ENCODE measurements at places on chromosomes 6 and 20. TPM values are rescaled to one million over a fixed set of nuclear protein-coding genes. Genes with fewer than 3 reads are reported as not detected.
A peak's percentile ranks its signal among the peaks of the same experiment; 100 is the strongest.

MPC1 gene
- 20.3 TPM for total RNA-seq

ADGRF5 gene
- total RNA-seq: 0.04 TPM

SNX9 gene
- total RNA-seq: 29.3 TPM

PGBD1 gene
- 11.7 TPM for total RNA-seq

MROH8 gene
- 5.7 TPM for total RNA-seq

BANF2 gene
- not detected for total RNA-seq

VWA7 gene
- 9.5 TPM for total RNA-seq

RGS17 gene
- 2.6 TPM for total RNA-seq

DNA sequence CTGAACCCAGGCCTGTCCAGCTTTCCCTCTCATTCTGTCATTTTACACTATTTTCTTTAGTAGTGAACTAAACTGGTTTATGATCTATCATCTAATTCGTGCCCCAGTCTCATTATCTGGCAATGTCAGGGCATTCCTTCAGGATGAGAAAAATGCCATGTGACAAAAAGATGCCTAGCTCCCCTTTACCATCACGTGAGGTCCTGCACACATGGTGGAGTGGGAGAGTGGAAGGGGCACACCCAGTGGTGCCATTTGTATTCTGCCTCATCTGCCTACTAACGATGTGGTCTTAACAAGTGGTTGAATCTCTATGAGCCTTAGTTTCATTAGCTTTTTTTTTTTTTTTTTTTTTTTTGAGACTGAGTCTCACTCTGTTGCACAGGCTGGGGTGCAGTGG, 41.2 kb downstream of the CDC5L start:
- H3K36me3 ChIP-seq: peaks cover 23% of the 10 kb centered on the region
- DNase-seq: no peak
- peaks cover 8% of the 10 kb centered on the region for H3K4me1 ChIP-seq
- no peak overlapping the region for H3K27ac ChIP-seq

DNA sequence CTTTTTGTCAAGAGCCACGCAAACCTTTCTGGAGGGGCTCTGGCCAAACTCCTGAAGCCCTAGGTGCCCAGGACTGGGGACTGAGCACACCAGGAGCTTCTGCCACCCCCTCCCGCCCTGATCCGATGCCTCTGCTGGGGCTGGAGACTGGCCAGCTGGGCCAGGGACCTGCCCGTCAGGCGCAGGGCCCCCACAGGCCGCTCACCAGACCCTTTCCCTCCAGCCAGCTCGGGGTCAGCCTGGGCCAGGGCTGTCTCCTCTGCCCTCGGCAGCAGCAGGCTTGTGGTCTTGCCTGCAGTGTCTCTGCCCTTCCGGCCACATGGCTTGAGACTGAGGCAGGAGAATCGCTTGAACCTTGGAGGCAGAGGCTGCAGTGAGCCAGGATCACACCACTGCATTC, 14.6 kb downstream of the RTEL1 start:
- H3K27me3 ChIP-seq: no peaks in the 10 kb centered on the region
- H3K4me1 ChIP-seq: no peaks in the 10 kb centered on the region
- H3K36me3 ChIP-seq: peaks cover 5% of the 10 kb centered on the region
- no peak overlapping the region for H3K27ac ChIP-seq

GRCh38 chr6:45477278-45477677, 99.5 kb upstream of the SUPT3H start:
- peaks cover 22% of the 10 kb centered on the region for H3K4me1 ChIP-seq
- peaks cover 11% of the 10 kb centered on the region for H3K27me3 ChIP-seq
- H3K27ac ChIP-seq: no peak overlapping the region
- H3K36me3 ChIP-seq: no peaks in the 10 kb centered on the region
- DNase-seq: no peak

GRCh38 chr20:57616143-57616951, 3.9 kb downstream of the ZBP1 start:
- no peak overlapping the region for H3K27ac ChIP-seq
- H3K27me3 ChIP-seq: peaks cover 23% of the 10 kb centered on the region
- no peak overlapping the region for H3K4me3 ChIP-seq
- H3K4me1 ChIP-seq: no peaks in the 10 kb centered on the region

- H3K36me3 ChIP-seq: peaks cover 4% of the 10 kb centered on the region
- DNase-seq: no peak
- H3K4me3 ChIP-seq: no peak overlapping the region
Measured at GRCh38 chr6:155216312-155217046, 47.3 kb upstream of the CLDN20 start.

DNA sequence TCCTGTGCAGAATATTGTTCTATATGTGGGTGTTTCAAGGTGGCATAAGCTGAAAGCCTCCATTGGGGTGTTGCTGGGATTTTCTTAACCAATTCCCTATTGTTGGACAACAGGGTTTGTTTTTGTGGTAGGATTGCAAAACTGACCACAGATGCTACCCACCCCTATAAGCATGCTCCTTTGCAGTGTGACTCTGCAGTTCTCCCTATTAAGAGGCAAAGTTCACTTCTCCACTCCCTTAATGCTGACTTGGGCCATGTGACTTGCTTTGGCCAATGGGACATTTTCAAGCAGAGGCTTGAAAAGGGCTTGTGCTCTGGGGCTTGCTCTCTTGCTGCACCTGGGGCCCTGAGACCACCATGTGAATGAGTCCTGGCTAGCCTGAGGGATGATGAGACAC, 8.5 kb upstream of the ANGPT4 start:
- DNase-seq: no peak
- H3K4me3 ChIP-seq: no peak overlapping the region
- no peaks in the 10 kb centered on the region for H3K36me3 ChIP-seq
- no peaks in the 10 kb centered on the region for H3K27me3 ChIP-seq
- no peaks in the 10 kb centered on the region for H3K4me1 ChIP-seq
- H3K27ac ChIP-seq: no peak overlapping the region

DNA sequence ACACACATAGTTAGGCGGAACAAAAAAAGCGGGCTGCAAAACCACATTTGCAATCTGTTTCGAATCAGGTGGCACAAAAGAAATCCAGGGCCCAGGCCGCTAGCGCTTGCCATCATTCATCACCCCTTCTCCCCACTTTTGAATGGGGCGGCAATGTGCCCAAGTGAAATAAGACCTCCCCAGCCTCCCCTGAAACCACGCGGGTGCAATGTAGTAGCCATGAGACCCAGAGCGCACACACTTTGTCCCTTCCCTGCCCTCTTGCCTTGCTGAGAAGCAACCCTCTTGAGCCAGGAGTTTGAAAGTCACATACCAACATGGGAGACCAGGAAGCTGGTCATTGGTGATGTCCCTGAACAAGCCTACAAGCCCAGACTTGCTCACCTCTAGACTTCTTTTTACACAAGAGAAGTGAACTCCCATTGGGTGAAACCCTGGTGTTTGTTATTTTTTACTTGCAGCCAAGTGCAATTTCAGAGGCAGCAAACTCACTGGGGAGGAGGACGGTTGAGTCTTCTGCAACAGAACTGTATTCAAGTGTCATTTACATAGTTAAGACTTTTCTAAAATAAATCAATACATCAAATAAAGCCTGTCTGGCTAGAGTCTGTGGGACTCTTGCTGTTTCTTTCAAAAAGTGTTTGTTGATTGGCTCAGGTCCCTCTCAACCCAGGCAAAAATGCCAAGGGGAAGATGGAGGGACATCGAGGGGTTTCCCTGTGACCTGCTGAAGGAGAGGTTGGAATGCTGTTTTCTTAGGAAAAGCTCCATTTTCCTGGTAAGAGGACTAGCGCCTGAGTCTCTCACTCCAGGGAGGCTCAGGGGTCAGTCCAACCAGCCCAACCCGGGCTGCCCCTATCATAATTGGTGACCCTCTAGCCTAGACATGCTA, 138.1 kb upstream of the PTPN1 start:
- DNase-seq: no peak
- H3K36me3 ChIP-seq: no peaks in the 10 kb centered on the region
- peaks cover 10% of the 10 kb centered on the region for H3K27me3 ChIP-seq
- peaks cover 6% of the 10 kb centered on the region for H3K4me1 ChIP-seq

DNA sequence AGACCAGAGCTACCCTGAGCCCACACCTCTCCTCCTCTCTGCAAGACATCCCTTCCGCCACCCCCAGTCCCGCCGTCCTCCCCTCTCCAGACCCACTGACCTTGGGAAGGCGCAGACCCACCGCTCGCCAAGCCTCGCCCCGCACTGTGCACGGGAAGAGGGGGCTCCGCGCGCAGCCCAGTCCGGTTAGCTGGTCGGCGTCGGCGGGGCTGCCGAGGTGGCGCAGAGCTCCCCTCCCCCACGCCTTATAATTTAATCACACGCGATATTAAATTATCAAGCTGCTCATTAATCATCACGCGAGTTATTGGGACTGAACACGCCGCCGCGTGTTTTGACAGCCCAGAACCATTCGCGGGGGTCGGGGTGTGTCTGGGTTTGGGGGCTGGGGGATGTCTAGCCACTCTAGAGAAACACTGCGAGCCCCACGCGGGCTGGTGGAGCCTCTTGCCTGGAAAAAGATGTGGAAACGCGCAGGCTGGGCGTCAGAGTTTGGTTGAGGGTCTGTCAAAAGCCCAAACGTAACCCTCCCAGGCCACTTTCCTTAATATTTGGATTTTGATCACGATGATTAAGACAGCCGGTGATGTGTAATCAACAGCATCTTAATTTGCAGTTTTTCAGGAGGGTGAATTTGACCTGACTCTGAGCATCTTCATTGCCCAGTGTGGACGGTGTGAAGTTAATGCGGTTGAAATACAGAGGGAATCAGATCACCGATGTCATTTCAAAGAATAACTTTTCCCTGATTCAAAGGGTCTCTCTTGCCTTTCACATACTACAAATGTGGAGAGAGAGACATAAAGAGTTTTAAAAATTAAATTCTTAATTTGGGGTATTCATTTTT, at the start of gene LINC00237:
Gene LINC00237 (minus strand): TSS at position 188 of the 847 bp plus-strand sequence.
- H3K4me1 ChIP-seq: peaks cover 7% of the 10 kb centered on the region
- DNase-seq: no peak
- H3K27ac ChIP-seq: no peak within 1 kb of the TSS
- H3K36me3 ChIP-seq: no peaks in the 10 kb centered on the region
- H3K27me3 ChIP-seq: peaks cover 91% of the 10 kb centered on the region
- H3K4me3 ChIP-seq: peak within 1 kb of the TSS; percentile 56

DNA sequence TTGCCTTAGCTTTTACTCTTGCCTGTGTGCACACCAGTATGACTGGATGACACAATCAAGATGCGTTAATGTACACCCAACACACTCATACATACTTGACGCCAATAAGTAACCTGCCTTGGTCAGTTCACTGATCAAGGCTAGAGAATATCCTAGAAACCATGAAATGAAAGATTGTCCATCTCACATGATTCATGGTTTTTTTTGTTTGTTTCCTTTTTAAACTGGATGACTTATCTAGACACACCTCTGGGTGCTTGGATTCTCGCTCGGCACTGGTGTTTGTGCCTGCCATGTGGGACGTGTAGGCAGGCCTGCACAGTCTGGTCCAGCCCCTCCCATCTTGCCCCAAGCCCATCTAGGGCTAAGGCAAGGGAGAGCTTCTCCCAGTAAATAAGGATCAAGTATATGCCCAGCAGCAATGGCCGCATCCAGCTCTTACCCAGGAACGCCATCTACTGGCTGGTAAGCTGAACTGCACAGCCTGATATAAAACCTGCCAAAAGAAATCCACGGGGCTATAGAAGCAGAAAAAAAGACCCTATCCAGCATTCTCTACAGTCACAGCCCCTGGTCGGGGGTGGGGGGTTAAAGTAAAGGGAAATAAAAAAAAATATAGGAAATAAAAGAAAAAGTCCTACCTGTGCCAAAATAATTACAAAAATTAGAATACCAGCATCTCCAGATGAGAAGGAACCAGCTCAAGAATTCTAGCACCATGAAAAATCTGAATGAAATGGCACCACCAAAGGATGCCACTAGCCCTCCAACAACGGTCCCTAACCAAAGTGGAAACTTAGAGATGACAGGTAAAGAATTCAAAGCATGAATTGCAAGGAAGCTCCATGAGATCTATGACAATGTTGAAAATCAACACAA, 73.3 kb downstream of the OTOR start:
- no peak overlapping the region for H3K4me3 ChIP-seq
- no peak overlapping the region for H3K27ac ChIP-seq
- H3K27me3 ChIP-seq: peaks cover 7% of the 10 kb centered on the region
- no peaks in the 10 kb centered on the region for H3K4me1 ChIP-seq

DNA sequence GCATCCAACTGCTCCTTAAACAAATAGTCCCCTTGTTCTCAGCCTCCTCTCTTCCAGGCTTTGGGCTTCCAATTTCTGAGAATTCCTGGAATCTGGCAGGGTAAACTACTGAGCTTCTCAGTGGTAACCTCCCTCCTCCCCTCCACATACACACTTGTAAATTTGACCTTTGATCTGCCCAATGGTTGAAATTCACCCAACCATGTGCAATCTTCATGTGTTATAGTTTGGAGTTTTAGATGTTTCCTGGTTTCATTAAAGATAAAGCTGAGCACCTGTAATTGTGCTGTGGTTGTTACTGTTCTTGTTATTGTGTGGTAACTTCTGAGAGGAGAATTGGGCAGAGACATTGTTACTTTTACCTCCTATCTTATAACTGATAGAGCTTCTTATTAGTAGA, 328.4 kb downstream of the TPBG start:
- DNase-seq: no peak
- no peak overlapping the region for H3K4me3 ChIP-seq
- H3K36me3 ChIP-seq: no peaks in the 10 kb centered on the region
- peaks cover 6% of the 10 kb centered on the region for H3K4me1 ChIP-seq
- no peaks in the 10 kb centered on the region for H3K27me3 ChIP-seq

DNA sequence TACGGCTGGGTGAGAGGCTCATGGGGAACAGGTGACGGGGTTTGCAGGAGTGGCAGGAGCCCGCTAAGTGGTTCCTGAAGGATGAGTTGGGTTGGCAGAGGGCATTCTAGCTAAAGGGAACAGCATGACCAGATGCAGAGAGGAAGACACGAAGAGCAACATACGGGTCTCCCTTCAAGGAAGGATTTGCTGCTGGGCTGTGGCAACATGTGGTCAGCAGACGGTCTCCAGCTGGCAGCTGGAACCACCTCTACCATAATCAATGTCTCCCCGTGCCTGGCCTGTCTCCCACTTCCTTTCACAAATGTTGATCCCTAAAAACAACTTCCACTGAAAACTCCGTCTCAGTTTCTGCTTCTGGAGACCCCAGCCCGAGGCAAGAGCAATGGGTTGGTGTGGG, 80.6 kb upstream of the SULF2 start:
- DNase-seq: no peak
- H3K27ac ChIP-seq: no peak overlapping the region
- peaks cover 13% of the 10 kb centered on the region for H3K27me3 ChIP-seq

- no peak for DNase-seq
- no peak overlapping the region for H3K27ac ChIP-seq
- H3K4me3 ChIP-seq: no peak overlapping the region
- peaks cover 3% of the 10 kb centered on the region for H3K27me3 ChIP-seq
Measured at GRCh38 chr6:14880052-14880451, 365.8 kb upstream of the JARID2 start.

GRCh38 chr6:55088902-55089301, 85.4 kb upstream of the HCRTR2 start:
- no peak for DNase-seq
- no peaks in the 10 kb centered on the region for H3K36me3 ChIP-seq
- H3K4me3 ChIP-seq: no peak overlapping the region

DNA sequence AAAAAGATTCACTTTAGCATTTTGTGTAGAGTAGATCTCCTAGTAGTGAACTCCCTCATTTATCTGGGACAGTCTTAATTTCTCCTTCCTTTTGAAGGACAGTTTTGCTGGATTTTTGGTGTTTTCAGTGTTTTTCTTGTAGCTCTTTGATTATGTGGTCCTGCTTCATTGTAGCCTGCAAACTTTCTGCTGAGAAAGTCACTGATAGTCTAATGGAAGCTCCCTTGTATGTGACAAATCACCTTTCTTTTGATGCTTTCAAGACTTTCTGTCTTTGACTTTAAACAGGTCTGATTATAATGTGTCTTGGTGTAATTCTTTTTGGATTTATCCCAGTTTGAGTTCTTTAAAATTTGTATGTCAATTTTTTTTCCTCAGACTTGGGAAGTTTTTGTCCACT, 86.1 kb downstream of the FAM83B start:
- no peak overlapping the region for H3K27ac ChIP-seq
- DNase-seq: no peak
- peaks cover 13% of the 10 kb centered on the region for H3K4me1 ChIP-seq
- no peaks in the 10 kb centered on the region for H3K27me3 ChIP-seq
- H3K4me3 ChIP-seq: no peak overlapping the region
